GDM1 (cell line): ENCODE measurements at places on chromosomes 4 and X.

- no peak for DNase-seq
These were observed 180.5 kb upstream of the RBPJ start for GRCh38 chr4:26140150-26140898.

- peak; percentile 39 for DNase-seq
These were observed 17.5 kb upstream of the SH3KBP1 start for GRCh38 chrX:19904778-19905367.

DNA sequence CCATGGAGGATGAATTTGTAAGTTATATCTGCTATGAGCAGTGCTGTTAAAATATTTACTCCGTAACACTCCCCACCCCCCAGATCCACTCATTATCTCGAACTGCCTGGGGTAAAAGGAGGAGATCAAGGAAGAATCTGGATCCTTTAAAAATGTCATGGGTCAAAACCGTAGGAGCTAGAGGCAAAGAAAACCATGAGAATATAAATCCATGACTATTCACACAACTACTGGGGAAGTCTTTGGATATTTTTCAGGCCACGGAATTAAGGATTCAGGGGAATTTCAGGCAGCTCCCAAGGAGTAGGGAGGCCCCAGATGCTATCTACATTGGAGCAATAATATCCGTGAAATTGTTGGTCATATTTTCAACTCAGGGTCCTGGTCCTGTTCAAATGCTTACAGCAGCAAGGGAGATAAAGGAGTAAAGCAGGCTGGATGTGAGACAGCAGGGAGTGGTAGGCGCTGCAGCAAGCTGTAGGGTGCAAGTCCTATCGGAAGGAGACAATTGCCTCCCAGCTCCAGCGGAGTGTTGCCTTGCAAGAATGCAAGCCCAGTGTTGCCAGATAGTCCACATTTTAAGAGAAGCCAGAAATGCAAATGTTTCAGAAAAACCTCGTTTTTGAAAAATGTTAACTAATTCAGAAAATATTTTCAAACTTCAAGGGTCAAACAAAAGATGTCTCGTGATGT is 116.2 kb upstream of the KIT start:
- DNase-seq = no peak

GRCh38 chr4:43932448-43932847 is 516.2 kb downstream of the KCTD8 start:
- no peak for DNase-seq

DNA sequence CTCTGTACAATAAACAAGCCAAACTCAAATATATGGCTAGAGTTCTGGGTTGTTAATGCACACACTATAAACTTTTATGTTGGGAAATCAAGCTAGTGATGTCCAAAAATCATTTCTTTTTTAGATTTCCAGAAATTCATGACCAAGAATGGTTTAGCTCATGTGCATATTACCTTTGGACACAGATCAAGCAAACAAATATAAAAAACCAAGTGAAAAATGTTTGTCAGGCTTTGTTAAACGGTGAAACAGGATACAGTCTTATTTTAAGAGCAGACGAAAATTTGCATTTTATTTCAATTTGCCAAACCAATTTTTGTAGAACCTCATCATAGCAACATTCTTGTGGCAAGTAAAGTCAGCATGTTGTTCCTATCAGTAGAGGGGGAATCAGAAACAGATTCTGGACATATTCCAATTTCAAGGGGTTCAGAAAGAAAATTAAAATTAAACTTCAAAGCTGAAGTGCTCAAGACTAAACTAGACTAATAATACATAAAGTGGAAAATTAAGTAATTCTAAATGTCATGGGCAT is 413.6 kb downstream of the TRIML1 start:
- no peak for DNase-seq

GRCh38 chrX:154333837-154334271 is 38.3 kb downstream of the TKTL1 start:
- peak; percentile 30 for DNase-seq

DNA sequence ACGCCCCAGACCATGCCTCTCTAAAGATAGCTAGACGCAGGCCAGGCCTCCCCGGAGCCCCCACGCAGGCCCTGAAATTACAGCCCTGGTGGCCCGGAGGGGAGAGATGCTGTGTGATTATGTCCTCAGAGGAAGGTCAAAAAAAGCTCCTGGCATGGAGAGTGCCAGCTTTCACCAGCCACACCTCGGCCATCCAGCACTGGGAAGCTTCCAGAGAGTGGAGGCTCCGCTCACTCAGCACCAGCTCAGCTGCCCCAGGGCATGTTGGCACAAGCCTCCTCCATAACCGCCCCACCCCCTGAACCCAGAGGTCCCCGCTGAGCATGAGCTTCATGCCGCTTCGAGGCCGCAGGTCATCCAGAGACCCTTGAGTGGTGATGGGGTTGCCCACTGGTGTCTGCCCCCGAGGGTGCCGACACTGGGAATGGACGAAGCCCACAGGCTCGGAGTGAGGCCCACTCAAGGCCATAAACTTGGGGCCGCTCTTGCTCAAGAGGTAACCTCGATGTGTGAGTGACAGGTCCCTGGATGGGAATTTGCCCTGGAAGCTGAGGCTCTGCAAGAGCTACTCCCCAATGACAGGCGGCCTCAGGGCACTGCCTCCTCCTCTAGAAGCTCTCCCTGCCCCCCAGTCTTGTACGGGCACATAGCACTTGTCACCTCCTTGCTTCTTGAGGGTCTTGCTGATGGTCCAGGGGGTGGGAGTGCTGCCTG is 4.4 kb upstream of the BGN start:
- DNase-seq = no peak

- DNase-seq = no peak
These were observed 1047.4 kb downstream of the FAM133A start for GRCh38 chrX:94721386-94721785.

GRCh38 chr4:164828955-164829354 is 48.0 kb upstream of the APELA start:
- DNase-seq = no peak

- DNase-seq = no peak
These were observed 56.8 kb downstream of the PCDH7 start for GRCh38 chr4:30776921-30777415.

GRCh38 chr4:143307531-143307930 is 29.1 kb upstream of the GAB1 start:
- no peak for DNase-seq

DNA sequence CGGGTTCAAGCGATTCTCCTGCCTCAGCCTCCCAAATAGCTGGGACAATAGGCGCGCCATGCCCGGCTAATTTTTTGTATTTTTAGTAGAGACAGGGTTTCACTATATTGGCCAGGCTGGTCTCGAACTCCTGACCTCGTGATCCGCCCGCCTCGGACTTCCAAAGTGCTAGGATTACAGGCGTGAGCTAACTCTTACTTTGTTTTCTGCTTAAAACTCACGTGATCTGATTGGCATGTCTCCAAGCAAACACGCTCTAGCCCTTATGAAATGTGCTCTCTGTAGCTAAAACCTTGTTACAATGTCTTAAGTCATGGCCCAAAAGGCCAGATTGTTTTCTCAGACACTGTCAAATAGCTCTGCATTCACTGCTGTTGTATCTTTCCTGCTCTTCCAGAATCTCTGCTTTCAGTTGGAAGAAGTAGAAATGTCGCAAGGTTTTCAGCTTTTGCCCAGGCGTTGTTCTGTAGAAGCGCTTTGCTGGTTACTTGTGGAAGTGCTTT is 39.7 kb upstream of the OGT start:
- DNase-seq = no peak
